ENCODE measurements at places on chromosomes 3 and 15. TPM values are rescaled to one million over a fixed set of nuclear protein-coding genes. Genes with fewer than 3 reads are reported as not detected.
A peak's percentile ranks its signal among the peaks of the same experiment; 100 is the strongest.

Gene RAD51
- total RNA-seq = 1.1 TPM

Gene SI
- total RNA-seq = not detected

Gene AGBL1
- total RNA-seq = not detected

Gene HTR3E
- not detected for total RNA-seq

DNA sequence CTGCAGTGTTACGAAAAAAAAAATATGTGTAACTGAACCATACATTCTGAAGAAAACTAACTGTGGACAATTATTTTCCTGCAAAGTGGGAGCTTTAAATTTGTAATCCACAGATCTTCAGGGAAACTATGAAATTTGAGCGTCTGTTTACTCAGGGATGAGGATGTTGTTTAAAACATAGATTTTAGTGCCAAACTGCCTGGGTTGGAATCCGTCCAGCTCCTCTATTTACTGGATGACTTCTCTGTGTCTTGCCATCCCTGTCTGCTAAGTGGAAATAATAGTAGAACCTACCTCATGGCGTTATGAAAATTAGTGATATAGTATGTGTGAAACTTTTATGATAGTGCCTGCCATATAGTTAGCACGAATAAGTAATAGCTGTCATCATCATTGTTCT is 666.5 kb downstream of the SQOR start:
- no peak overlapping the region for H3K27ac ChIP-seq
- DNase-seq = no peak
- peaks cover 8% of the 10 kb centered on the region for H3K27me3 ChIP-seq
- no peaks in the 10 kb centered on the region for H3K36me3 ChIP-seq
- H3K4me1 ChIP-seq = no peaks in the 10 kb centered on the region
- H3K4me3 ChIP-seq = no peak overlapping the region

DNA sequence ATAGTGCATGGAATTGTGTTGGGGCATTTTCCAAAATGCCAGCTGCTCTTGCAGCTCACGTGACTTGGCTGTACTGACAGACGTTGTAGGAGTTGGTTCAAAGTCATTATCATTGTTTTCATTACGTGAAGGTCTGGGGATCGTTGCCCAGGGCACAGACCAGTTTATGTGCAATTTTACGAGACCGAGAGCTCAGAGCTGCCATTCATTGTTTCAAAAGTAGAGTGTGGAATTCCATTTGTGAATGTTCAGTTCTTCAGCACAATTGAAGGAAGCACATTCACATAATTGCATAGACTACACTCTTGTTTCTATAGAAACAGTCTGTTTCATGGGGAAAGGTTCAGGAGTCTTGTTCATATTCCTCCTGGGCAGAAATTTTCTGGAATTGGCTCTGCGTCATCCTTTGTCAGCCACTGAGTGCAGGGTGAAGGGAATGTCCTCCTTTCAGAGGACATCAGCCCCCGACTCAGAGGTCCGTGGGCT is 54.5 kb downstream of the GABRG3 start:
- H3K4me3 ChIP-seq = no peak overlapping the region
- peaks cover 12% of the 10 kb centered on the region for H3K27me3 ChIP-seq
- peaks cover 3% of the 10 kb centered on the region for H3K36me3 ChIP-seq
- peaks cover 2% of the 10 kb centered on the region for H3K4me1 ChIP-seq
- no peak for DNase-seq

GRCh38 chr15:71112429-71112828 is 2.8 kb upstream of the THSD4 start:
- H3K27me3 ChIP-seq = peaks cover 67% of the 10 kb centered on the region
- no peaks in the 10 kb centered on the region for H3K36me3 ChIP-seq
- no peak for DNase-seq
- no peak overlapping the region for H3K27ac ChIP-seq

- no peak for DNase-seq
- peak overlapping the region; percentile 34 for H3K27ac ChIP-seq
- no peak overlapping the region for H3K4me3 ChIP-seq
- H3K27me3 ChIP-seq = peaks cover 37% of the 10 kb centered on the region
- H3K4me1 ChIP-seq = peaks cover 9% of the 10 kb centered on the region
These were observed 88.0 kb downstream of the HES1 start for GRCh38 chr3:194223951-194224350.

DNA sequence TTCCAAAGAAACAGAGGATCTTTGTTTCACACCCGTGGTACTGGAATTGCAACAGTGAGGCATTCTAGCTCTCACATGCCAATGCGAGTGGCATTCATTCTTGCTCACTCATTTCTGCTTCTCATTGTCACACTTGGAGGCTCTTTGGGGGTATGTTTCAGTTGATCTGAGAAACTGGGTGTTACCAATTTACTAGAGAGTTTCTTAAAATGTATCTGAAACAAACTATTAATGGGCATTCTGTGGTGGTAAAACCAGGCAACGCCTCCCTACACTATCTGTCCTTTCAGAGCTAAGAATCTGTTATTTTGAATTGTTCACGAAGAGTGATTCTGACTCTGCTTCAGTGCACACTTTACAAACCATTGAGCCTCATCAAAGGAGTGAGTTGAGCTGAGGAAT is 140.6 kb upstream of the BHLHE40 start:
- no peak for DNase-seq
- peaks cover 80% of the 10 kb centered on the region for H3K4me1 ChIP-seq
- no peak overlapping the region for H3K4me3 ChIP-seq
- H3K27ac ChIP-seq = no peak overlapping the region
- peaks cover 4% of the 10 kb centered on the region for H3K36me3 ChIP-seq
- H3K27me3 ChIP-seq = no peaks in the 10 kb centered on the region

- H3K27ac ChIP-seq = no peak overlapping the region
- no peaks in the 10 kb centered on the region for H3K27me3 ChIP-seq
- no peak for DNase-seq
- peak overlapping the region; percentile 35 for H3K4me3 ChIP-seq
- H3K4me1 ChIP-seq = peaks cover 91% of the 10 kb centered on the region
These were observed 6.3 kb downstream of the CTNNB1 start for GRCh38 chr3:41205591-41205990.

GRCh38 chr15:63353887-63354286 is 27.8 kb downstream of the CA12 start:
- H3K36me3 ChIP-seq = no peaks in the 10 kb centered on the region
- no peaks in the 10 kb centered on the region for H3K4me1 ChIP-seq
- no peak overlapping the region for H3K4me3 ChIP-seq
- H3K27ac ChIP-seq = no peak overlapping the region
- no peaks in the 10 kb centered on the region for H3K27me3 ChIP-seq

- H3K27ac ChIP-seq = no peak overlapping the region
- peaks cover 3% of the 10 kb centered on the region for H3K27me3 ChIP-seq
- no peaks in the 10 kb centered on the region for H3K4me1 ChIP-seq
- no peak for DNase-seq
- no peaks in the 10 kb centered on the region for H3K36me3 ChIP-seq
- H3K4me3 ChIP-seq = no peak overlapping the region
These were observed 232.2 kb upstream of the FEZF2 start for GRCh38 chr3:62605413-62606068.
